ENCODE measurements at places on chromosomes 11 and 22. TPM values are rescaled to one million over a fixed set of nuclear protein-coding genes. Genes with fewer than 3 reads are reported as not detected.

DNA sequence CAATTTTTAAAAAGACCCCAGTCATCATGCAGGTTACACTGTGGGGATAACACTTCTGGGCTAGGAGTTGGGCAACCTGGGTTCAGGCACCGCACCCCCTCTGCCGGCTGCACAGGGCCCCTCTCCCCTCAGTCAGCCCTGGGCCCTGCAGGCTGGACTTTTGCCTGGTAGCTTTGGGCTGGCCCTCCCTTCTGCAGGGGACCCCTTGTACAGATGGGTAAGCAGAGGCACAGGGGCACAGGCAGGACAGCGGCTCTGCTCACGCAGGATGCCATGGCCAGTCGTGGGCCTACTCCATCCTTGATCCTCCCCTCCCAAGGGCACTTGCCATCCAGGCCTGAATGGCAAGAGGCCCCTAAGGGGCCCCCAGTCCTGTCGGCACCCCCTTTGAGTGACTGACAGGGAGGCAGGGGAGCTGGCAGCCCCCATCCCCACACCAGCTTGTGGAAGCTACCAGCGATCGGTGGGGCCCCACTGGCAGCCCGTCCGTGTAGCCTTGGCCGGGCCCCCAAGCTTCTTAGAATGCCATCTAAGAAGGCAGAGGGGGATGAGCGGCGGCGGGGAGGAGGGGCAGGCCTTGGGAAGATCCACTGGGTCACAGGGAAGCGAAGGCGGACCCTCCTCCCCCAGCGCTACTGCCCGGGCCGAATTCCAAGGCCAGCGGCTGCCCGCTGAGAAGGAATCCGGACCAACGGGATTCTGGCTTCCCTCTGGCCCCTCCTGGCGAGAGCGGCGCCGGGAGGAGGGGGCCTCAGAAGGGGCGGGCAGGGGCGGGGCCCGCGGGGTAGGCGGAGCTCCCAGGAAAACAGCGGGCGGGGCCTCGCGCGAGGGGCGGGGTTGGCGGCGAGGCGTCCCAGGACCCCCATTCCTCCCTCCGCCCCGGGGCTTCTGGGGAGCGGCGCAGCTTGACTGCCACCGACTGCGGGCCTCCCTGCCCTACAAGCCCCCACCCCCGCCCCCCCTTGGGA lies 6.8 kb upstream of the CHKA start:
- no peak for DNase-seq

- no peak for DNase-seq
Measured at GRCh38 chr11:45663486-45664375, 1.7 kb downstream of the CHST1 start.

GRCh38 chr22:30910358-30910757 lies 58.2 kb downstream of the MORC2 start:
- no peak for DNase-seq

Gene SSTR3
- 0.63 TPM for polyA plus RNA-seq

GRCh38 chr11:124748481-124749343 lies 3.3 kb downstream of the VSIG2 start:
- DNase-seq: no peak

Gene CDC42EP1
- polyA plus RNA-seq: 0.29 TPM
